ENCODE measurements at places on chromosomes 7 and 10. TPM values are rescaled to one million over a fixed set of nuclear protein-coding genes. Genes with fewer than 3 reads are reported as not detected.
A peak's percentile ranks its signal among the peaks of the same experiment; 100 is the strongest.

GRCh38 chr10:91049296-91049987, 128.6 kb upstream of the ANKRD1 start:
- no peak for DNase-seq

GIMAP8 gene
- 7.2 TPM for total RNA-seq

- no peak for DNase-seq
Measured at GRCh38 chr7:66666313-66666952, 37.8 kb downstream of the KCTD7 start.

DNA sequence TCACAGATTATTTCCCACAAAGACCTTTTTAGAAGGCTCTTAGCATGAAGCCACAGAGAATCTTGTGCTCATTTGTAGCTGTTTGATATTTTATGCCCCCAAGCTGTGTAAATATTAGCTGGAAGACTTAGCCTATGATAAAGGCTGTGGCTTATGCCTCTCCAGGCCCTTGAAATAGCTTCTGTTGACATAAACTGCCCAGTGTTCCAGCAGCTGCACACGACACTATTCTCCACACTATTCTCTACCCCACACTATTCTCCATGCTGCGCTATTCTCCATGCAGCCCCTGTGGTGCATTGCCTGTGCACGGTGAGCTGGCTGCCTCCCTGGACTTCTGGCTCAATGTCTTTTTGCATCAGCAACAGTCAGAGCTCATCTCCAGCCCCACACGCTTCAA, 13.1 kb downstream of the DDC start:
- no peak for DNase-seq

GRCh38 chr10:29448125-29448524, 159.3 kb downstream of the LYZL1 start:
- no peak for DNase-seq

DNA sequence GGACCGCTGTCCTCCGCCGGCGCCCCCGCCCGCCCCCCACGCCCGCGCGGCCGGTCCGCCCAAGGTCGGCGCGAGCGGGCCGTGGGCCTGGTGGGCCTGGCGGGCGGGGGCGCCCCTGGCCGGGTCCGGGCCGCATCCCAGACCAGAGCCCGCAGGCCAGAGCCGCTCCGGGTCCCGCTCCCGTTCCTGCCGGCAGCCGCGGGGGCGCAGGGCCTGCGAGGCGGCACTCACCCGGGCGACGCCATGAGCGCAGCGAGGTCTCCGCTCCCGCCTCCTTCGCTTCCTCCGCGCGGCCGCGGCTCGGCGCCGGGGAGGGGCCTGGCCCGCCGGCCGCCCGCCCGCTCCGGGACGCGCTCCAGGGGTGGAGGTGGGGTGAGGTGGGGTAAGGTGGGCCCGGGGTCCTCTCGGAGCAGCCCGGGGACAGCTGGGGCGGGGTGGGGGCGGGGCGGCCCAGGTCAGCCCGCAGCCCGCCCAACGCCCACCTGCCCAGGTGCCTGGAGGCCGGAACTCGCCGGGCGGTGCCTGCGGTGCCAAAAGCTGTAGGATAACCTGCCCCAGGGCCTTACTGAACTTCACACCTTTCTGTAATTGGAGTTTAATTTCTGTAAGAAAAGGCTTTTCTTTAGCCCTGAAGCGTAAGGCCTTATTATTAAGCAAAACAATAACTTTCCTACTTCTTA, at the start of gene URGCP:
Gene URGCP (minus strand): TSS at position 266 of the 680 bp plus-strand sequence. CDS start 21 bp downstream, at position 245.
- DNase-seq, result peak; percentile 52

DNA sequence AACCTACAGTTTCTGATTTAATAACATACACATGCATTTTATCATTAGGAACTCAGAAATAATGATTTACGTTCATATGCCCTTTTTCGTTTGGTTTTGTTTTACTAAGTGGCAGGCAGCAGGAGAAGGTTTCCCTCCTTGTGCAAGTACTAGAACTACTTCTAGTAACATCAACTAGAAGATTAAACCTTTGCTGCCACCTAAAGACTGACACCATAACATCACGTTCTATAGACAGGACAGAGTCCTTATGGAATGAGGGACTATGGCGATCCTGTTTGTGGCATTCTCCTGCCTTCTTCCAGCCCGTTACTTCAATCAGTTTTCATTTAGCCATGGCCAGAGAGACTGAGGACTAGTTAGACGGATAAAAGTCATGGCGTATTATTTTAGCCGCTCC, 53.2 kb downstream of the GAD2 start:
- DNase-seq, result no peak

- no peak for DNase-seq
Measured at GRCh38 chr7:114086537-114086913, 167.7 kb upstream of the PPP1R3A start.

DNA sequence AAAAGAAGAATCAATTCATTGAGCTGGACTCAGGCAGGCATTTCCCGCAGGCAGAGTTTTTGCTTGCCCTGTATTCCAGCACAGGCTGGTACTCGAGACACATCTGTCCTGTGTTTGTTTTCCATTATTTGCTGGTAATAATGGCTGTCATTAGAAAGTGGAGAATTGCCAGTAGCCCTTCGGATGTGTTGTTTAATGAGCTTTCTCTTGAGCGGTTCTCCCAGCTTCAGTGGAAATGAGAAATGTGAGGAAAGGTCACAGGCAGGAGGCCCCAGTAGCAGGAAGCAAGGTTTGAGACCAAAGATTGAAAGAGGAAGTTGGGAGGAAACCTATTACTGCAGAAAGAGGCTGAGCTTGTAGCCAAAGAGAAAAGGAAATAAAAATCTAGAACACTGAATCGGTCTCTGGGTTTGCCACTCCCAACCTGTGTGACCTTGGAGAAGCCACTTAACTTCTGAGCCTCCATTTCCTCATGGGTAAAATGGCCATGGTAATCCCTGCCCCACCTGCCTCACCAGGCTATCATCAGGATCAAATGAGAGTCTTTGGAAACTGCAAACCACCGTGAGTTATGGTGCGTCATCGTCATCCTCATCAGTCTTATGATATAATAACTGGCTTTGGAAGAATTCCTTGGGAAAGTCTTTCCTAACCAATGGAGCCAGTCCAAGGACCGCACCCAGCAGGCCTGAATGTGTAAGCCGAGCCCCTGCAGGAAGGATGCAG, 67.7 kb downstream of the TACR2 start:
- DNase-seq, result no peak

DNA sequence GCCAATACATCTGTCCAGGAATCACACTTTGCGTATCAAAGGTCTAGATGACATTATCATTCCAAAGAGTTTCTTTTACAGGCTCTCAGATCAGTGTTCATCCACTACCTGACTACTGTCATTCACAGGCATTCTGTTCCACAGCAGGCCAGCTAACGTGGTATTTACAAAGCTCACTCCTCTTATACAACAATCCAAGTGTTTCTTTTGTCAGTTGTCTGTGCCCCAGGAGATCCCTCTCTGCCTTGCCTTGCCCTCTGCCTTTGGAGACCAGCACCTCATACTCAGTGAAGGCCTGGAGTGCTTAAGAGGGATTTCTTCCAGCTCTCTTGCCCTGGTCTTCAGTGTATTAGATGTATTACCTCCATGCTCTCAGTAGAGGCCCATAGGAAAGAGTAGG, 34.6 kb upstream of the CC2D2B start:
- DNase-seq, result no peak

ANKRD22 gene
- 0.59 TPM for total RNA-seq

- no peak for DNase-seq
Measured at GRCh38 chr7:24191362-24191761, 92.6 kb upstream of the NPY start.

GRCh38 chr7:100693312-100694097, 545 bp downstream of the GIGYF1 start:
- no peak for DNase-seq

TNRC18 gene
- 36.9 TPM for total RNA-seq

TBX20 gene
- not detected for total RNA-seq

- no peak for DNase-seq
Measured at GRCh38 chr10:117763528-117763927, 221.0 kb downstream of the EMX2 start.

ZNF804B gene
- not detected for total RNA-seq

GARIN1A gene
- total RNA-seq, result 2.9 TPM

GRCh38 chr10:72593963-72594362, 31.9 kb downstream of the MICU1 start:
- no peak for DNase-seq

UNCX gene
- total RNA-seq, result not detected

GPR15LG gene
- not detected for total RNA-seq

ABCC2 gene
- 2.1 TPM for total RNA-seq

DNA sequence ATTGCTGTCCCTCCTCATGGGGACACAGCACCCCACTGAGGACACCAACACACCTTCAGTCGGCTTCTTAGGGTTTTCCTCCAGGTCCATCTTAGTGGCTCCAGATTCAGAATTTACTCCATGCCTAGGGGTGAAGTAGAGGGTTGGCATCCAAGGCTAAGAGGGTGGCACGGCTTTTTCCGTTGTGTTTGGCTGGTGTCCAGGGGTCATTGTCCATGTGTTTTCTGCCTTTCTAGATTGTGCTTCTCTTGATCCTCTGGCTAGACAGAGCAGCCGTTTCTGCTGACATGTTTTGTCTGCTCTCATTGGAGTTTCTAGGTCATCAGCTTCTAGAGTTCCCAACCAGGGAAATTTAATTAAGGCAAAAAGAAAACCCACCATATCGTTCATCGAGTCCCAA, 291.6 kb upstream of the CELF2 start:
- no peak for DNase-seq

PSMC2 gene
- total RNA-seq, result 114 TPM

SLC26A3 gene
- not detected for total RNA-seq

COL26A1 gene
- total RNA-seq, result not detected

GRCh38 chr7:150665896-150666295, 19.6 kb upstream of the GIMAP2 start:
- DNase-seq, result no peak

DNA sequence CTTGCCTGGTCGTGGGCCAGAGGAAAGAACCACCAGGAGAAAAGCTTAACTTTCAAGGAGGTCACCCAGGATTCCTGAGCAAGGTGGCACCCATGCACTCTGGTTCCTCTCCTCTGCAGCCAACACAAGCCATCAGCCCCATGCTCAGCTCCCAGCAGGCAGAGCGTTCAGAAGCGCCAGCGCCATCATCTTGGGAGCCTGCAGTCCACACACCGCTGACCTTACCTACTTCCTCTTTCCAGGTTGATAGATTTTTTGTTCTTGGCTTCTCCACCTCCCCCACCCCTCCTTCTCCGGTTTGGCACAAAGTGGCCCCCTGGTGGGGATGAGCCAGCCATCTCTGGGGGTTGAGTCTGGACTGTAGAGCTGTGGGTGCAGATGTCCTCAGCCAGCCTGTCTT, 1.7 kb upstream of the WDR86 start:
- no peak for DNase-seq

- no peak for DNase-seq
Measured at GRCh38 chr10:131569851-131570715, 258.6 kb upstream of the TCERG1L start.

- no peak for DNase-seq
Measured at GRCh38 chr10:119365773-119366599, 158.6 kb downstream of the GRK5 start.

GRCh38 chr10:46170789-46171188, 116.0 kb upstream of the ANTXRL start:
- DNase-seq, result no peak

DNA sequence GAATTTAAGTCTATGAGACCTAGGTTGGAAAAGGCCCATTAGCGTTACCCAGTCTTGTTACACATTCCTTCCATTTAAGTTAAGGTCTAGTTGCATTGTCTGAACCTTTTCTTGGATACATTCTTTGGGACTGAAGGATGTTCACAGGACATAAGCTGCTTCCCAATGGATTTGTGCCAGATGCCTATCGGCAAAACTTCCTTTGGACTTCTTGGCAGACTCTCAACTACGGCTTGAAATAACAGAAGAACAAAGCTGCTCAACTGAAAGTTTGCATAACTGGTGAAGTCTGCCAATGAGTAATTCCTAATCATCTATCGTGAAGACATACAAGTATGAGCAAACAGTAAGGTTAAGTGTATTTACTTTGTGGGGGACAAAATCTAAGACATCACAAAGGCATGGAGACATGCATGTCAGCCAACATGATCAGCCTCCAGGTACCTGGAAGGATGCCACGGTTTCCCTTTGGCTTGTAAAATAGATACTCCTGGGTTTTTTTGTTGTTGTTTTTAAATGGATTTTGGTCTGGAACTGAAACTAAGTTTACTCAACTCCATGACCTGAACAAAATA, 35.4 kb downstream of the MALSU1 start:
- DNase-seq, result peak; percentile 63

LLCFC1 gene
- not detected for total RNA-seq

- DNase-seq, result no peak
Measured at GRCh38 chr7:29281782-29282541, 87.4 kb downstream of the CHN2 start.

- DNase-seq, result no peak
Measured at GRCh38 chr7:27586825-27587224, 75.9 kb downstream of the HIBADH start.

- DNase-seq, result no peak
Measured at GRCh38 chr10:2475711-2476217, 591.6 kb upstream of the PFKP start.

- no peak for DNase-seq
Measured at GRCh38 chr7:131302446-131302845, 25.2 kb upstream of the MKLN1 start.

TDRD1 gene
- 0.33 TPM for total RNA-seq

MOGAT3 gene
- not detected for total RNA-seq

ARHGAP12 gene
- 60.0 TPM for total RNA-seq

CLDN3 gene
- 81.6 TPM for total RNA-seq

DNA sequence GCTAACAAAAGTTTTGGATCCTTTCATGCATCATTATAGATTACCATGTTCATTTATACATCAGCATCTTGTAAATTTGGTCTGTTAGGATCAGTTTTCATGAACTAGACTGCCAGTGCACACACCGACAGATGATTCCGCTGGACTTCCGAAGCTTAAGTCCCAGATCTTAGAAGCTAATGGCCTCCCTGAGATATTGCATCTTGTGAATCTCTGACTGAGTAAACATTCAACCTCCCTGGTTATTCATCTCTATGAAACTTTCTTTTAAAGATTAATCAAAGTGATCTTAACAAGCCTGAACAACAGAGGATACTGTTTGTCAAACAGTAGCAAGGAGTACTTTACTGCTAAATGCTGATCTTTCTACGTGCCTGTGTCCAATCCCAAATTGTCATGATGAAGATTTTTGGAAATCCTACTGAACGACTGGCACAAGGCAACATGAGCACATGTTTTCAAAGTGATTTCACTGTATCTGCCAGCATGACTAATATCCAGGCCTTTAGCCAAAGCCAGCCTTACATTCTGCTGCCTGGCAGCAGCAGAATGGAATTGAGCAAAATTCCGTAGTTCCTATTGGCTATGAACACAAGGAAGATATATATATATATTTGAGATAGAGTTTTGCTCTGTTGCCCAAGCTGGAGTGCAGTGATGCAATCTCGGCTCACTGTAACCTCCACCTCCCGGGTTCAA, 91.3 kb upstream of the ANK3 start:
- DNase-seq, result no peak

ZP3 gene
- total RNA-seq, result 2.9 TPM

HOXA3 gene
- total RNA-seq, result 4.5 TPM

- no peak for DNase-seq
Measured at GRCh38 chr7:24580283-24580946, 7.2 kb downstream of the PALS2 start.

DNA sequence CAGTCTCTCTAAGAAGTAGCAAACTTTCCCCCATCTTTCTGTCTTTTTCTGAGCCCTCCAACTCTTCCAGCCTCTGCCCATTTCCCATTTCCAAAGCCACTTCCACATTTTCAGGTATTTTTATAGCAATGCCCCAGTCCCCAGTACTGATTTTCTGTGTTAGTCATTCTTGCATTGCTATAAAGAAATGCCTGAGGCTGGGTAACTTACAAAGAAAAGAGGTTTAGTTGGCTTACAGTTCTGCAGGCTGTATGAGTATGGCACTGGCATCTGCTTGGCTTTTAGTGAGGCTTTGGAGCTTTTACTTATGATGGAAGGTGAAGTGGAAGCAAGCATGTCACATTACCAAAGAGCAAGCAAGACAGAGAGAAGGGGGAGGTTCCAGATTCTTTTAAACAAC, 17.2 kb downstream of the PLCE1 start:
- no peak for DNase-seq

Data from breast epithelium (tissue), 4 donors.